Thymus (tissue), 14 donors: ENCODE measurements at places on chromosomes 5 and 9. TPM values are rescaled to one million over a fixed set of nuclear protein-coding genes. Genes with fewer than 3 reads are reported as not detected.

DNA sequence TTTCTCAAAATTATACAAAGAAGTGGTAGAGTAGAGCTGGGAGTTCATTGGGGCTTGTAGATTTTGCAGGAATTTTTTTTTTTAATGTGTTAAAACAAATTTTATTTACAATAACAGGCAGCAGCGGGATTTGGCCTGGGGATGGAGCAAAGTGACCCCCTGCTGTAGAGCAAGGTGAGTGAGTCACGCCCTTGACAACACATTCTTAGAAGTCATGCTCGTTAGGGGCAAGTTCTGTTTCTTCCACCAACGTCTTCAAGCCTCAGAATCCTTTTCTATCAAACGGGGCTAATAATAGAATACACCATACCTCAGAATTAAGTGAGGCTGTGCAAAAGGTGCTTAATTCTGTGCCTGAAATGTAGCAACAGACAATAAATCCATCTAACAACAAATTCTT lies 1.1 kb upstream of the ANKDD1B start:
- H3K27me3 ChIP-seq, result no peaks in the 10 kb centered on the region
- H3K4me3 ChIP-seq, result no peak overlapping the region
- no peak for DNase-seq
- no peak overlapping the region for H3K27ac ChIP-seq
- H3K36me3 ChIP-seq, result no peaks in the 10 kb centered on the region

DNA sequence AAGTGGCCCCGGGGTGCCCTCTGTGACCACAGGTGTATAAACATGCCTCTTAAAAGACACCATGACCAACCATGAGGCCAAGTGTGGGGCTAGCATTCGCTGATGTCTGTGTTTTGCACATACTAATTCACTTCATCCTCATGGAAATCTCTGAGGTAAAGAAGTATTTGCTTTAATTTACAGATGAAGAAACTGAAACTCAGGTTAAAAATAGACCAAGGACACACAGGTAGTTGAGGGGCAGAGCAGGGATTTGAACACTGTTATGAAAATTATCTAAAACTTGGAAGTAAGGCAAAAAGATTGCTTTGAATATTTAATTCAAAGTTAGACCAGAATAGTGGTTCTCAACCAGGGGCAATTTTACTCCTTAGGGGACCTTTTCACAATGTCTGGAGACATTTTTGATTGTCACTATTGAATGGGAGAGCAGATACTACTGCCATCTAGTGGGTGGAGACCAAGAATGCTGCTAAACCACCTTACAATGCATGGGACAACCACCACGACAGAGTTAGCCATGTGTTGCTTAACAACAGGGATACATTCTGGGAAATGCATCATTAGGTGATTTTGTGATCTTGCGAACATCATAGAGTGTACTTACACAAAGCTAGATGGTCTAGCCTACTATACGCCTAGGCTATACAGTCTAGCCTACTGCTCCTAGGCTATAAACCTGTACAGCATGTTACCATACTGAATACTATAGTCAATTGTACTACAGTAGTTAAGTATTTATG lies 8.0 kb upstream of the FXN start:
- DNase-seq, result peak; percentile 27
- H3K4me1 ChIP-seq, result no peaks in the 10 kb centered on the region
- H3K4me3 ChIP-seq, result no peak overlapping the region
- H3K27me3 ChIP-seq, result peaks cover 2% of the 10 kb centered on the region

DNA sequence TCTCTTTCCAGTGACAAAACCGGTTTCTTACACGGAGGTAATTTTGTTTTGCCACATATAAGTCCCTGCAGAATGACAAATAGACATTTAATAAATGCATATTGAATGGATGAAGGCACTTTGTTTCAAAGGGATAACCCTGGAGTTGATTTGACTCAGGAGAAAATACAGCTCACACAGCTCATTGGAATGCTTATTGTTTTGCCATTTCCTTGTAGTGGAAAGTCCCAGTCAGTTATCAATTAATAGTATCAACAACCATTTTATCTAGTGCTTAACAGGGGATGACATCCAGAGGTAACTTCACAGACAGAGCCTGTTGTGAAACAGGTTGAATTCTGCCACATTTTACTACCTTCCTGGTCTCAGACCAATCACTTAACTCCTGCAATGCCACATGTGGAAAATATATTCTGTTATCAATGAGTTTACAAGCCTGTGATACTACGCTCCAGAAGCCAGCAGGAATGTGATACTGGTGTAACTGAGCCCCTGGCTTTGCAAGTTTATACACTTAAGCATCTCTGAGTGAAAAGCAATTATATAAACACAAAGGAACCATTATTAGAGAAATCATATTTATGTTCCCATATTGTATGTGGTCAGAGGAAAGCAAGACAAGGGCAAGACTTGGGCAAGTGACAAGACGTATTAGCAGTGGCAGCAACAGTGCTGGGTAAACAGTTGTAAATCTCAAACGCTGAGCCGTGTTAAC lies 123.1 kb upstream of the ANKRD55 start:
- no peak for DNase-seq
- H3K4me1 ChIP-seq, result no peaks in the 10 kb centered on the region
- H3K36me3 ChIP-seq, result no peaks in the 10 kb centered on the region
- no peak overlapping the region for H3K4me3 ChIP-seq

DNA sequence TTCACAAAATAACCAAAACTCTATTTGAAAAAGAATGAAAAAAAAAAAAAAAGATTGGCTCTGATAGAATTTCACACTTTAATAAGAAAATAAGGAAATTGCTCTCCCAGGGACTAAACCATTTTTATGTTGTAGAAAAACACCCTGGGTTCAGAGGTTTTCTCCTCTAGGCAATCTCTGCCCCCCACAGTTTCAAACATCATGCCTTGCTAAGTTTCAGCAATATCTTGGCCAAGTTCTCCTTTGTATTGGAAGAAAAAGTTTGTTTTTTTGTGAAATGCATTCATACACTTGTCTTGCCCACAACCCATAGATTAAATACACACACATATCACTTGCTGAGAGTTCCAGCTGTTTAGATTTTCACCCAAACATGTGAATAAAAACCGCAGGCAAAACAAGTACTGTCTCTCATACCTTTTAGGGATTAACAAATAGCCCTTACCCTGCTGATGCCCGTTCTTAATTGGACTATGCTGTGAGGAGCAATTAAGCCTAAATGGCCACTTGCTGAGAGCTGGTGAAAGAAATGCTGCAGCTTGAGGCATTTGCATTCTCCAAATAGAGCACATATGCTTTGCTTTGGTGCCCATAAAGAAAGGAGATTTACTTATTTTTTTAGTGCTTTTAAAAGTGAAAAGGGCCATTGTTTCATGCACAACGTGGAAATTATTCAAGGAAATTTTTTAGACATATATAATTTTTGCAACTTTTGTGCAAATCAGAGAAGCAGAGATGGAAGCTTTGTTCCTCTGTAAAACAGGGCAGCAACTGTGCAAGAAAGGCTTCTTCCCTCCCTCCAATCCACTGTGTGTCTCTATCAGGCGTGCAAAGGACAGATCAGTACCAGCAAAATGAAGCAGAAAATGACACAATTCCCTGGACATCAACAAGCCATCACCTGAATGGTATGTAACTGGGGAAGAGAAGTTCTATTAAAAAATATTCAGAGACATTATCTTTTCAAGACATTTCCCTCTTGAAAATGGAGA lies 262.4 kb upstream of the KIF2A start:
- no peak for DNase-seq
- H3K27me3 ChIP-seq, result no peaks in the 10 kb centered on the region
- no peak overlapping the region for H3K4me3 ChIP-seq
- no peak overlapping the region for H3K27ac ChIP-seq

- H3K4me1 ChIP-seq, result peaks cover 4% of the 10 kb centered on the region
- DNase-seq, result no peak
- no peak overlapping the region for H3K27ac ChIP-seq
- H3K27me3 ChIP-seq, result no peaks in the 10 kb centered on the region
- H3K4me3 ChIP-seq, result no peak overlapping the region
- no peaks in the 10 kb centered on the region for H3K36me3 ChIP-seq
Measured at GRCh38 chr9:121638901-121639592, 12.4 kb upstream of the DAB2IP start.

- H3K4me1 ChIP-seq, result no peaks in the 10 kb centered on the region
- no peak overlapping the region for H3K4me3 ChIP-seq
- H3K27me3 ChIP-seq, result no peaks in the 10 kb centered on the region
- DNase-seq, result no peak
- H3K27ac ChIP-seq, result peak overlapping the region; percentile 14
Measured at GRCh38 chr5:143142596-143143435, 260.7 kb downstream of the NR3C1 start.

- peaks cover 9% of the 10 kb centered on the region for H3K4me1 ChIP-seq
- no peaks in the 10 kb centered on the region for H3K36me3 ChIP-seq
- peak; percentile 36 for DNase-seq
Measured at GRCh38 chr9:130770679-130771442, 64.2 kb upstream of the ABL1 start.

DNA sequence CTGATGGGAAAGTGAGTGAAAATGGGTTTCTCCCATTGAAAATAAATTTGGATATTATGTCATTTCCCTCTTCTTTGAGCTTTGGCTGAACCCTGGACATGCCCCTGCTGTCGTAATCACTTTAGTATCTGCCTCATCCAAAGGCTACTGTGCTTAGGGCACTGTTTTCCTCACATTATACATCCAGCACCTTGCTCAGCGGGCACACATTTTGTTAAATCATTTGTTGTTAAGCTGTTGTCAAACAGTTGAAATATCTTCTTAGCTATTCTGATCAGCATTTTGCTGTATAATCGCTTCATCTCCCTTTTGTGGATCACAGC lies 352.7 kb upstream of the CD180 start:
- H3K4me3 ChIP-seq, result no peak overlapping the region
- no peak for DNase-seq
- H3K36me3 ChIP-seq, result no peaks in the 10 kb centered on the region
- no peaks in the 10 kb centered on the region for H3K27me3 ChIP-seq
- H3K27ac ChIP-seq, result no peak overlapping the region

DNA sequence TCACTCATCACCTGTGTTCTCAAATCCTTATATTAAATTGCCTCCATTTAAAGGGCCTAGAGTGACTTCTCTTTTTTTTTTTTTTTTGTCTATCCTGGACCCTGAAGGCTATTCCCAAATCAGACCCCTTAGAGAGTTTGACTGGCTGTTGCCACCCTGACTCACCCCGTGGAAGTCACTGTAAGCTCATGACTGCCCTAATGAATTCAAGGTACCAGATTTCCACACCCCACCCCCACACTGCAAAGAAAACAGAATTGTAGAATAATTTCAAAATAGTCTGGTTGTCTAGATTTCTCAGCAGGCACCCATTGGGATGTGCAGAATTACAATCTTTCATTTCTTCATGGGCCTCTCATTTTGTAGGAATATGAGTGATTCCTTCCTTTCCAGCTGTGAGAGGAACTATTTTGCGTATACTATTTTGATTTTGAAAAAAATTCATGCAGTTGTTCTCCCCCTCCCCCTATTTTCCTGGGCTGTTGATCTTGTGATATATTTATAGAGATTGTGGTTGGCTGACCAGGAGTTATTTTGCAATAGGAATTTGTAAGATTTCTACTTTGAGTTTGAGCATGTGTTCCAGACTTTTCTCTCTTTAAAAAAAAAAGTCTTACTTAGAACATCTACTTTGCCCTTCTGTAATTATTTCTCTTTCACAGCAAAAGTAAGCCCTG lies 79.1 kb downstream of the ZNF618 start:
- no peaks in the 10 kb centered on the region for H3K27me3 ChIP-seq
- H3K4me3 ChIP-seq, result no peak overlapping the region
- H3K36me3 ChIP-seq, result no peaks in the 10 kb centered on the region

DNA sequence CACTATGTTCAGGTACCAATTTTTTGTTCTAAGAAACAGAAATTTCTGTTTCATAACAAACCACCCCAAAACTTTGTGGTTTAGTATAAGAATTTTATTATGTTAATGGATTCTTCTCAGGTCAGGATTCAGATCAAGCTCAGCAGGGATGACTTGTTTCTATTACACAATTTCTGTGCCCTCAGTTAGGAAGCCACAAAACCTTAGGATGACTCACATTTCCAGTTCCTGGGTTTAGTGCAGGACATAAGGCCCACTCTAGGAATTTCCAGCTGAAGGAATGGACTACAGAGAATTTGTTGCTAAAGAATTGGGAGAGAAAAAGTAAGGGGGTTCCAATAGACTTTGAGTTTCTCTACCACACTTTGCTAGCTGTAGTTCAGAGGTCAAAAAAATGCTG lies 629.3 kb downstream of the ANXA1 start:
- H3K27ac ChIP-seq, result no peak overlapping the region
- H3K36me3 ChIP-seq, result no peaks in the 10 kb centered on the region

- no peak for DNase-seq
Measured at GRCh38 chr9:20526500-20527319, 95.6 kb downstream of the MLLT3 start.

TRIP13 gene
- total RNA-seq, result 12.9 TPM

SHROOM1 gene
- 0.90 TPM for total RNA-seq
